Non-pigmented ciliary epithelial cell (primary cell): ENCODE measurements at places on chromosomes 2 and 18.

- no peak for DNase-seq
Measured at GRCh38 chr2:187526792-187527191, 27.4 kb downstream of the TFPI start.

DNA sequence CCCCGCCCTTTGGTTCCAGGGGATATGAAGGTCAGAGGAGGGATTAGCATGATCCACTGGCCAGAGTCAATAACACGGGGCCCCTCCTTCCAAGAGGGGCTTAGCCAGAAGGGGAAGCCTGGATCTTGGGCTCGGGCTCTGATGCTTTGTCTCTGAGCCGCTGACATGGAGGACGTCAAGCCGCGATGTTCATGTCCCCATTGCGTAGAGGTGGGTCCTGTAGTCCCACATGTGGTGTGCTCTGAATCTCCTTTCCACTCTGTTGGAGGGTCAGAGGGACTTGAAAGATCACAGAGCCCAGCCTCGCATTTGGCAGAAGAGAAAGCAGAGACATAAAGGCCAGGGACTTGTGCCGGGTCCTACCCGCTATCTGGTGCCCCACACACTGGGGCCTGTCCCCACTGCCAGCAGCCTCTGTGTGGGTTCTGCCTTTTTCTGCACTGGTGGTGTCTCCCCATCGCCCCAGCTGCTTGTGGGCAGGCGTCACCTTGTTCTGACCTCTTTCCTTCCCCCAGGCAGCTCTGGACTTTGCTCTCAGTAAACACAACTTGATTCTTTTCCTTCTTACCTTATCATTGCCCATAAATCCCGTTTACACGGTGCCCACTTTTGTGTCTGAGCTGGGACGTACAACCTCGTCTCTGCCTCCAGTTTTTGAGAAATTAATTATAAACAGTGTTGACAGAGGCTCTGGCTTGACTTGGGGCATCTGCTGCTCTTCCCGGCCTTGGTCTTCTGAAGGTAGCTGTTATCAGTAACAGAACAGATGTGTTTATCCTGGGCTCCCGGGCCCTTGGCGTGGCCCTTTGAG is 48.8 kb downstream of the SH3BP4 start:
- no peak for DNase-seq

DNA sequence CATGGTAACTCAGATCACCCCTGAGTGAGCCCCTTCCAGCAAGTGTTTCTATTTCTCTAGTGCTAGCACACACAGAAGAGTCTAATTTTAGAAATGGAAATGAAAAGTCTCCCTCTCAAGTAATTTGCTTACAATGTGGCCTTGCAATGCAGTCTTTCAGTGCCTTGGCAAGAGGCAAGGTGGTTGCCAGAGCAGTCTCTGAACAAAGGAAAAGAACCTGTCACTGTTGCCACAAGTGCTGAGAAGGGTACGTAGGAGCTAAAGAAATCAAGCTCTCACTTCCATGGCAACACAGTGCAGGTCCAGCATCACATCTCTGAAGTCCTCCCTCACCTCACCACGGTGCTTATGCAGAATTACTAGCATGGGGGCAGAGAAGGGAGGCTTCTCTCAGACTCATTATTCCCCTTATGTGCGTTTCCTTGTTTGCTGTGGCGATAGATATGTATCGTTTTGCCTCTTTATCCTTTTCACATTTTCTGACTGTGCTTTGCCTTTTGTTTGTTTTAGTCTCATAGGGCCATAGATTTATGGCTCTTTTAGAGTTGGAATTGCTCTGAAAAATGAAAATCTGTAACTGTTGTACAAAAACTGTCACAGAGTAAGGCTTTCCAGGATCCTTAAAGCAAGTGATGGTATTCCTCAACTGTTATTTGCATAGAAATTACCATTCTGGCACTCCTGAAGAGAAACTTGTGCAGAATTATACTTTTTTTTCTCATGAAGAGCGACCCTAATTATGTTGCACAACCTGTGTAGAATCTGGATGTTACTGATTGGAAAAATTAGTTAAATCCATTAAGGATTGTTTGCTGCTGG is 164.8 kb downstream of the CCDC85A start:
- DNase-seq: no peak

- no peak for DNase-seq
Measured at GRCh38 chr18:2281523-2282199, 289.6 kb downstream of the METTL4 start.

- DNase-seq: no peak
Measured at GRCh38 chr2:99957332-99958133, 184.9 kb downstream of the AFF3 start.

- DNase-seq: no peak
Measured at GRCh38 chr2:211903961-211904360, 634.6 kb downstream of the ERBB4 start.

- DNase-seq: no peak
Measured at GRCh38 chr2:218605432-218605831, 2.3 kb upstream of the PLCD4 start.
